ENCODE measurements at places on chromosomes 6 and 20.

- DNase-seq = no peak
Observed at GRCh38 chr6:166588691-166589336, 2.3 kb upstream of the RAMACL start.

DNA sequence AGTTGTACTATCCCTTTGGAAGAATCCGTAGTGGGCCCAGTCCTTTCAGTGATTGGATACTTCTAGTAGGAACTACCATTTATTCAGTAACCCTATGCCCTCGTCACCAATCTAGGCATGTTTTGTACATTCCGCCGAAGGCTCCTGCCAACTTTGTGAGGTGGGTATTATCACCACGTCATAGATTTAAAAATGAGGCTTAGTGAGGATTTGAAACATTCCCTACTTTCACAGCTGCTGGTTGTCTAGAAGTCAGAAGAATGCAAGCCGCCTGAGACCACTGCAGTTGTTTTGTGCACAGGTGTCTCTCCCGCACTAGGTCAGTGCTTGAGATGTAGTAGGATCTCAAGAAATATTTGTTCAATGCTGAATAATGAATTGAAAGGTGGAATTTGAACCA lies 32.6 kb downstream of the ENPP1 start:
- DNase-seq = no peak

- no peak for DNase-seq
Observed at GRCh38 chr6:152277826-152278329, 359.3 kb downstream of the SYNE1 start.

DNA sequence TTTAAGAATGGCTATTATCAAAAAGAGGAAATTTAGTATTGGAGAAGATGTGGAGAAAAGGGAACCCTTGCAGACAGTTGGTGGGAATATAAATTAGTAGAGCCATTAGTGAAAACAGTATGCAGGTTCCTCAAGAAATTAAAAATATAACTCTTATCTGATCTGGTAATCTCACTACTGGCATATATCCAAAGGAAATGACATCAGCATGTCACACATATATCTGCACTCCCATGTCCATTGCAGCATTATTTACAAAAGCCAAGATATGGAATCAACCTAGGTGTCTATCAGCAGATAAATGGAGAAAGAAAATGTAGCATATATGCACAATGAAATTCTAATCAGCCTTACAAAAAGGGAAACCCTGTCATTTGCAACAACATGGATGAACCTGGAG lies 2.6 kb downstream of the SIRPG start:
- no peak for DNase-seq

DNA sequence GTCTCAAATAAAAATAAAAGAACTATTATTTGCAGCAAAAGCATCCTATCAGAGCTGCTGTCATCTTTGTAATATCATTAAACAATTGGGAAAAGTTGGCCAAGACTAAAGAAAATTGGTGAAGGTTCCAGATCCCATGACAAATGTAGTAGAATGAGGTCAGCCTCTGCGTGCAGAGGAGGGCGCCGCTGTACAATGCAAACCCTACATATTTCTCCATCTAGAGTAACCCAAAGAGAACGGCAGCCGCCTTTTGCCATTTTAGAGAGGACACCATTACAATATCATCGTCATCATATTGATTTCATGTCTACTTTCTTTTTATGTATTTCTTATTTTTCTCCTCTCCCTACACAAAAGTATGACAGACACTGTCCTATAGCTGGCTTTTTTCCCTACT lies 59.5 kb downstream of the ZMYND8 start:
- no peak for DNase-seq

DNA sequence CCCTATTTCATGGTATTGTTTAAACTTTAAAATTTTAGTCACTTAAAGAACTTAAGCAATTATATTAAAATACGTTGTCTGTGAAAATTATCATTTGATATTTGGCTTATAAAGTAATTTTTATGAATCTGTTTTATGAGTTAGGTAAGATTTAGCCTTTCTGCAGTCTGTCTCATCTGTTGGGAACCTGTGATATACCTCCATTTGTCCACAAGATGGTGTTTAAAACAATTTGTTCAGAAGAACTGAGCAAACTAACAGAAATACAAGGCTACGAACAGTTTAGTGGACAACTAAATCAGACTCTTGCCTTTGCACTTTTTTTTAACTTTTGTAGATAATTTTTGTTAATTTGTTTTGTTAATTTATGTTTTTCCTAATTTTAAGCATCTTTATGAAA lies 92.4 kb downstream of the COL9A1 start:
- no peak for DNase-seq

DNA sequence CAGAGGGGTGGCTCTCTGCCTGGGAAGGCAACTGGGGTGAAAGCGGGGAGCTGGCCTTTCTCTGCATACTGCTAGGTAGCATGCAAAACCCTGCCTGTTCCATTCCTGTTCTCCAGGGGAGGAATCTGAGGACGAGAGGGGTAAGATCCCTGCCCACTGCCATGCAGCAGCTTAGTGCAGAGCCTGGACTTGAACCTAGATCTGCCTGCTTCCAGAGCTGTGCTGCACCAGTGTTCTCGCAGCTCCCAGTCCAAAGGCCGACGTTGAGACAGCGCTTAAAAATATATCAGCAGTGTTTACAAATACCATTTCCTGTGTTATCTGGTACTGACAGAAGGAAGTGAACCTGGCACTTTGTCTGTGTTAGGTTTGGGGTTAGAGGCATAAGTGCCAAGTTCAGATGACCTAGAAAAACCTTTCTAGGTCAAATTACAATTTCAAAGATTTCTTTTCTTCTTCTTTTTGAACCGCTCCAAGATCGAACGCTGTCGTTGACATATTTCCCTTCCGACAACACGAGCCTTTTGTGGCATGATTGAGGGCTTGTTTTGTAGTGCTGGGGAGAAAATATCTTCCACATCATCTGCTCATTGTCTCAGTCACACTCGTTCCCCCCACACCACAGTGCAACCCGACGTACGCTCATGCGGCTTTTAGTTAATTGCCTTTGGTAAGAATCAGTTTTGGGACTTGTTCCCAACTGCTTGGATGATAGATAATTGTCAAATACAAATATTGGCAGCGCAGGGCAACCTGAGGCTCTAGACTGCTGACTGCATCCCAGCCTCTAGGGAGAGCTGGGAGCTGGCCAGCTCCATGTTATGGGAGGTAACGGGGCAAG lies 44.6 kb downstream of the TOX2 start:
- DNase-seq = no peak

- no peak for DNase-seq
Observed at GRCh38 chr20:60214901-60215815, 256.9 kb downstream of the CDH26 start.

All from activated T-helper 9 cell treated with anti-CD3 and anti-CD28 coated beads, Interleukin-2, amount 50 U/mL, for 16 hours (primary cell).